Stimulated activated CD8-positive, alpha-beta memory T cell treated with anti-CD3 and anti-CD28 coated beads, Interleukin-7, amount 100 ng/mL, for 4 hours (primary cell): ENCODE measurements at places on chromosomes 1 and 21.

- DNase-seq = no peak
Observed at GRCh38 chr1:206821493-206821892, 43.9 kb upstream of the IL20 start.

DNA sequence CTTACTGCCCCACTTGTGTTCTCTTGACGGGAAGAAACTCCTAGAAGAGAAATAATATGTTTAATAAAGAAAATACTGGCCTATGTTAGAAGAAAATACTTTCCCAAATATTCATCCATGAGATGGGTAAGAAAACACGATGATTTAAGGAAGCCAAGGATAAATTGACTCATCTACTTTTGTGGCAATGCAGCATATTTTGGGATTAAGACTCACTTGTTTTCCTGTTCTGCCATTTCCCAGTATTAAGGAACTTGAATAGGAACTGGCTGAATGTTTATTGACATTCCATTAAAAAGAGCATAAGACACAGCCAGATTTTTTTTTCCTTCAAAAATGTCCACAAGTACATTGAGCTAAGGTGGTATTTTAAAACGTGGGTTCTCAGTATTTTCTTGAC is 10.9 kb upstream of the ADAMTS5 start:
- DNase-seq = no peak

DNA sequence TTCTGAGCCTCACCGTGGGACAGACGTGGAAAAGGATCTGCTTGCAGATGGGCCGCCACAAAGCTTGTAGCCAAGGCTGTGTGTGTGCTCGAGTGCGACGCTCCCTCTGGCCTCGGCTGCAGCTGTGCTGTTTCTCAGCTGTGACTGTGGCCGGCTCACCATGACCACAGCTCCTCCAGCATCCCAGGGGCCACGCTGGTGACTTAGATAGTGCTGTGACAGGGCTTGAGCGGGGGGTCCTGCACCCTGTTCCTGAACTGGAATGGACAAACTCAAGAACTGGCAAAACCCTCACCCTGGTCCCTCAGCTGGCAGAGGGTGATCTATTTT is 17.4 kb upstream of the ACTRT2 start:
- no peak for DNase-seq

- no peak for DNase-seq
Observed at GRCh38 chr1:101392552-101392951, 155.7 kb downstream of the S1PR1 start.

DNA sequence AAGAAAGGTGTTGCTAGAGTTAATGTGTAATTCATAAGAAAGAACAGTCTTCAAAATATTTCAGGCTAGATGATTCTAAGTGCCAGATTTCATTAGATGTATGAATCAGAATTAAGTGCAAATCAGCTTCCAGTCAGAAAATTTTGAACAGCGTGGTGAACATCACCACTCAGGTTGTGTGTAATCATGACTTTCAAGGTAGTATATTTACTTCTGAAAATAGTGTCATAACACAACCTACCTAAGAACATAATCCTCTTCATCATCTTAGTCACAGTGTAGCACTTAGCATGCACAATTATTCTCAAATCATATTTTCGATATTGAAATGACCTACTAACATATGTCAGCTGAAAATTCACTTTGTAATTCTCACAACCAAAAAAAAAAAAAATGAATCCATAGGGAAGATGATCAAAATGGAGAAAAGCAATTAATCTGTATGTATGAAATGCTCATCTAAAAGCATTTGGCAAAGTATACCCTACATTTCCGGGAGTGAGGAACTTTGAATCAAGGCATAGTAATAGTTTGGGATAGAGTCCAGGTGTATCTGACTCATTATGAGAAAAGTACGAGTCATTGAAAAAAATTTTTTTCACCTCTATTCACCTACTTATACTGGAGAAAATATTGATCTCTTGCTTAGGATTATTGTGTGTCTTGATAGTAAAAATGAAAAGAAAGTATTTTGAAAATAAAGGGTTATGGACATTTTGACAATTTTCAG is 221.8 kb upstream of the CHRM3 start:
- no peak for DNase-seq

- no peak for DNase-seq
Observed at GRCh38 chr1:246647113-246647512, 77.1 kb upstream of the SCCPDH start.

- DNase-seq = no peak
Observed at GRCh38 chr1:162397943-162398560, 13.9 kb downstream of the SH2D1B start.

- no peak for DNase-seq
Observed at GRCh38 chr1:173355281-173356031, 121.7 kb upstream of the PRDX6 start.

GRCh38 chr1:226428348-226428747 is 20.5 kb upstream of the PARP1 start:
- no peak for DNase-seq

GRCh38 chr1:75908717-75909152 is 23.5 kb downstream of the ASB17 start:
- no peak for DNase-seq

DNA sequence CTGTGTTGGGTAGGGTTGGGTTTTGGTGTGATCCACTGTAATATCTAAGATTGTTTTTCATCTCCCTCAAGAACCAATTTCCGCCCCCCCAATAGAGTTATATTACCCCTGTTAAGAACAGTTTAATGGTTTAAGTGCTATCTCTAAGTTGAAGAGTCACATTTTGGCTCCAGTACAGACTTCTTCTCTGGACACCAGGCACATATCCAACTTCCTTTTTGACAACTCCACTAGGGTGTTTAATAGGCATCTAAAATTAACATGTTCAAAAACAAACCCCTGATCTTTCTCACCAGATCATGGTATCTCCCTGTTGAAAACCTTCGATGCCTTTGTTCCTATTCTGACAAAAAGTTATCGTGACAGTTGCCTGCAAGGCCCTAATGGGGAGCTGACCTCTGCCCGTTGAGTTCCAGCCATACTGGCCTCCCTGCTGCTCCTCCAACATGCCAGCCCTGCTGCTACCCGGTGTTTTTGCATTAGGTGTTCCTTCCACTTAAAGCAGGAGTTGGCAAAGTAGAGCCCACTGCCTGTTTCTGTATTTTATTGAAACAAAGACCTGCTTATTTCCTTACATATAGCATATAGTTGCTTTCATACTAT is 18.6 kb downstream of the USP24 start:
- no peak for DNase-seq

DNA sequence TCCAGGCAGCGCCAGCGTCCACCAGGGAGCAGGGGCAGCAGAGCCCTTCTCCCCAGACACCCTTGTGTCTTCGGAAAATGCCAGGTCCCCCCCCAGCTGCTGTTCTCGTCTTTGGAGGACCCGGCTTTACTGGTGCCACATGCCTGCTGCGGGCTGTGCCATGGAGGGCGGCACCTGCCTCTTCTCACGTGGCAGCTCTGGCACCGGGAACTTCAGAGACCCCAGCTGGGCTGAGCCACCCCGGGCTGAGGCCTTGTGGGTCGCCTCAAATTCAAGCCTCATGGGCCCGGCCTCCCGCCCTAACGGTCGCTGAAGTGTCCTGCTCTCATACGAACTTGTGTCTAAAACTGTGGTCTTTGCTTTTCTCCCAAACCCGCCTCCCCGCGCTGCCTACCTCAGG is 27.0 kb upstream of the C1orf159 start:
- no peak for DNase-seq

DNA sequence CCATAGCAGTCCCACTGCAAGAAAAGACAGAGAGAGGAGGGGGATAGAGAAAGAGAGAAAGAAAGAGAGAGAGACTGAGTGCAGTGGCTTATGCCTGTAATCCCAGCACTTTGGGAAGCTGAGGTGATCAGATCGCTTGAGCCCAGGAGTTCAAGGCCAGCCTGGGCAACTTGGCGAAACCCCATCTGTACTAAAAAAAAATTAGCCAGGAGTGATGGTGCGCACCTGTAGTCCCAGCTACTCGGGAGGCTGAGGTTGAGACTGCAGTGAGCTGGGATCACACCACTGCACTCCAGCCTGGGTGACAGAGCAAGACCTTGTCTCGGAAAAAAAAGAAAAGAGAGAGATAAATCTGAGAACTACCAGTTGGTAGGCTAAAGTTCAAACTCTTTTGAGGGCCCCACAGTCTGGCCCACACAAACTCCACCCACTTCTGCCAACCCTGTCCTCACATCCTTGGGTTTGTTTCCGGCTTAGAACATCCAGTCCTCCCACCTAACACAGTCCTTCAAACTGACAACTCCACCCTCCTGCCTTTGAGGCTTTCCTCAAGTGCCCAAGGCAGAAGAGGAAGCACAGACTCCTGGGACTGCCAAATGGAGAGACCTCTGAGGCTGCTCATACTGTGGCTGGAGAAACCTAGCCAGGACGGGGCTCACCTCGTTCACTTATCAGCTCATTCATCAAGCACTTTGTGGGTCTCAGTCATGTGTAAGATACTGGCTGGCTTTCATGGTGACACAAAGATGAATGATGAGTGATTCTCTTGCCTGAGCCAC is 20.1 kb downstream of the TFAP2E start:
- no peak for DNase-seq

DNA sequence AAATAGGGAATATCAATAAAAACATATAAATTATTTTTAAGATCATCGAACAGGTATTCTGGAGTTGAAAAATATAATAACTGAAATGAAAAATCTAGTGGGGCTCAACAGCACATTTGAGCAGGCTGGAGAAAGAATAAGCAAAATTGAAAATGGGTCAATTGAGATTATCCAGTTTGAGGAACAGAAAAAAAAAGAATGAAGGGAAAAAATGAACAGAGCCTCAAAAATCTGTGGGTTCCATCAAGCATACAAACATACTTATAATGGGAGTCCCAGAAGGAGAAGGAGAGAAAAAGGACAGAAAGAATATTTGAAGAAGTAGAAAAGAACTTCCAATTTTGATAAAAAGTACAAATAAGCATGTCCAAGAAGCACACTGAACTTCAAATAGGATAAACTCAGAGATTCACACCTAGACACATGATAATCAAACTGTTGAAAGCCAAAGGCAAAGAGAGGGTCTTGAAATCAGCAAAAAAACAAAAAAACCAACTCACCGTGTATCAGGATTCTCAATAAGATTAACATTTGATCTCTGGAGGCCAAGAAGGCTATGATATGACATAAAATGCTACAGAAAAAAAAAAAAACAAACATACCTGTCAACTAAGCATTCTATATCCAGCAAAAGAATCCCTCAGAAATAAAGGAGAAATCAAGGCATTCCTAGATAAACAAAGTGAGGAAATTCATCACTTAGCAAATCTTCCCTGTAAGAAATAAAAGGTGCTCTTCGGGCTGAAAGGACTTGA is 5.4 kb upstream of the COQ8A start:
- no peak for DNase-seq

DNA sequence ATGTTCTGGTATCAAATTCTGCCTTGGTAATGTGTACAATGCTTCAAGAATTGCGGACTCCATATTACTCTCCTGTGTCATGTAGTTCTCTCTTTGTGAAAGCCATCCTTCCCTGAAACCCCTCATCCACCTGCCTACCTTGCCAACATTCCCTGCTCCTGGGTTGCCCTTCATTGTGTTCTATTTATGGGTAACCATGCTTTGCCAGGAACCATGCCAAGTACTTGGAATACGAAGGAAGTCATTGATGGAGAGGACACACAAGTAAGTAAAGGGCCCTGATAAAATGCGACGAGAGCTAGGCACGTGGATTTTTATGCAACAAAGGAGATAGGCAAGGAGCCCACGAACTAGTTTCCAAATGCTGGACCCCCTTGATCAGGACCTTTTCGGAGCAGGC is 300.8 kb downstream of the DISC1 start:
- DNase-seq = no peak

GRCh38 chr1:182457844-182458243 is 7.9 kb downstream of the RGSL1 start:
- no peak for DNase-seq

GRCh38 chr1:236534151-236534651 is 10.4 kb downstream of the LGALS8 start:
- peak; percentile 50 for DNase-seq

GRCh38 chr1:32724678-32725614 is 22.4 kb upstream of the SYNC start:
- DNase-seq = no peak

DNA sequence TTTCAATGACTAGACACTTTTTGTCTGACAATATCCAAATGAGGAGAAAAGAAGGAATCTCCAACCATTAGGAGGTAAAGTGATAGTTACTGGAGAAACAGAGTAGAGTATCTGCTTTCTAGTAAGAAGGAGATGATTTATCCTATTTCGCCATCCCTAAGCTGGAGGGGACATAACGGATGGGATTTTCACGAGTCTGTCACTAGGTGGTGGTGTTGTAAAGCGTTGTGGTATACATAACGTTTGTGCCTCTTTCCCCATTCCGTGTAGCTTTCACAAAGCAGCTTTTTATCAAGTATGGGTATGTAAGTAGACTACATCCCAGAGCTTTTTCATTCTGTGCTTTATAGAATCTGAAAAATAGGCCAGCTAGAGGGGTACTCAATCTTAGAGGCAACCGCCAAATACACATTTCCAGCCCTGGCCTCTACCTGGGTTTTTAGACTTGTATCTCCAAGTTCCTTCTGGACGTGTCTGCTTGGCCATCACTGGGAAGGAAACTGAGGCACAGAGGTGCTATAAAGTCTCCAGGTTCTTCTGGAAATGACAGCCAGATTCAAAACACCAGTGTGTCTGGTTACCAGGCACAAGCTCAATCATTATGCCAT is 33.3 kb upstream of the FAM3B start:
- no peak for DNase-seq

- DNase-seq = no peak
Observed at GRCh38 chr21:32370998-32371766, 21.6 kb downstream of the URB1 start.

DNA sequence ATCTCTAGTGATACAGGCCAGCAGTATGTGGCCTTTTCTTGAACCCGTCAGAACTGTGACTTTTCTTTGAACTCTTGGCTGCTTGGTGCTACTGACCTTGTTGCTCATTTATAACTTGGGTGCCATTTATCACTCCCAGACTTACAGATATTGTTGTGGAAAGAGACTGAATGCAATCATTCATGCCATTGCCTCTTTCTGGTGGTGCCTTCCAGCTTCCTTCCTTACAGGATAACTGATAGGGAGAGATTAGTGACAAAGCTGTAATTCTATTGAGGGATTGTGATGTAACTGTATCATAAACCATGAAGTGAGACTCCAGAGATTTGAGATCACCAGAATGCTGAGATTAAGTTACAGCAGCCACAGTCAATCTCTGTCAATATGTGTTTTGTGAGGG is 256.5 kb downstream of the USP25 start:
- no peak for DNase-seq

GRCh38 chr1:93979718-93980319 is 70.6 kb upstream of the GCLM start:
- DNase-seq = no peak

- no peak for DNase-seq
Observed at GRCh38 chr1:29245876-29246275, 9.6 kb downstream of the PTPRU start.
